ENCODE measurements at places on chromosomes 3 and 15. TPM values are rescaled to one million over a fixed set of nuclear protein-coding genes. Genes with fewer than 3 reads are reported as not detected.

Gene CAPN3
- total RNA-seq: 1.5 TPM

Gene SYNM
- total RNA-seq: 0.74 TPM

Gene CLEC3B
- total RNA-seq: 0.79 TPM

Gene PAQR5
- total RNA-seq: 4.7 TPM

Gene DPPA2
- not detected for total RNA-seq

Gene GABRB3
- 0.51 TPM for total RNA-seq

Gene ITIH3
- total RNA-seq: not detected

Gene NR2E3
- not detected for total RNA-seq

Gene HTR3E
- total RNA-seq: not detected

Gene TMEM202
- total RNA-seq: not detected

Gene VILL
- 41.4 TPM for total RNA-seq

Gene TRPM1
- 0.07 TPM for total RNA-seq

Gene HLTF
- 13.5 TPM for total RNA-seq

Data from airway epithelial cell (primary cell).